ENCODE measurements at places on chromosomes 7 and 10.

DNA sequence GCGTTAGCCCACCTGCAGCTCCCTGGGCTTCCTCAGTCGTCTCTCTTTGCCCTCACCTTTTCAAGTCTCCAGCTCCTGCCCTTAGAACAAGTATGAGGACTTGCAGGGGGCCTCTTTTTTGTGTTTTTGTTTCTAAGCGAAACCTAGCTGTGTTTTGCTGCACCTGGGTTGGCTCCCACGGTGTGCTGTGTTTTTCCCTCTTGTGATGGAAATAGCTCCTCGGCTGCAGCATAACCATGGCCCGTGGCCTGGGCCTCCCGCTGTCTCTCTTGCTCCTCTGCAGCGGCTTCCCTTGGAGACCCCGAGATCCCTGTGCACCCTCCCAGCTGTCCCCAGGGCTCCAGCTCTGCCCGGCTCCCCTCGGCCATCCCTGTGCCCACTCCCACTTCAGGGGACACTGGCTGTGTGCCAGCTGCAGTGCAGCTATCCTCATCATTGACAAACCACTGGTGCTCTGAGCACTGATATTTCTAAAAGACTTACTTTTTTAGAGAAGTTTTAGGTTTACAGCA, 75.6 kb upstream of the TCERG1L start:
- no peak for ATAC-seq

- no peak for ATAC-seq
These were observed 17.8 kb upstream of the CH25H start for GRCh38 chr10:89224739-89225443.

DNA sequence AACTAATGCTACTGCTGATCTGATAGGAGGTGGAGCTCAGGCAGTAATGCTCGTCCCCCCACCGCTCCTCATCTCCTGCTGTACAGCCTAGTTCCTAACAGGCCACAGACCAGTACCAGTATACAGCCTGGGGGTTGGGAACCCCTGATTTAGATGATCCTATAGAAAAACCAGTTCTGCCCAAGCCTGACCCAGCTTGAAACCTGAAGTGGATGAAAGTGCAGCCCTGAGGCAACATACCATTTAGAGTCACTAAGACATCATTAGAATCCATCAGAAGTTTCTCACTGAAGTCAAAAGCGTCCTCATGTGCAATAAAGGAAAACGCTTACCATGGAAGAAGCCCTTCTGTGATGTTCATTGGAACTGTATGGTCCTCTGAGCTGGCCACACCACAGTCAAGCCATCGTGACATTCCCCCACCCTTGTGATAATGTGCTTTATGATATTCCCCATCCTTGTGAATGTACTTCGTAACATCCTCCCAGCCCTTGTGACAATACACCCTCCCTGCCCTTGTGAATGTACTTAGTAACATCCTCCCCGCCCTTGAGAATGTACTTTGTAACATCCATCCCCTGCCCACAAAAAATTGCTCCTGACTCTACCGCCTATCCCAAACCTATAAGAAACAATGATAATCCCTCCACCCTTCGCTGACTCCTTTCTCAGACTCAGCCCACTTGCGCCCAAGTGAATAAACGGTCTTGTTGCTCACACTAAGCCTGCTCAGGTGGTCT, 65.9 kb upstream of the HECTD2 start:
- no peak for ATAC-seq

DNA sequence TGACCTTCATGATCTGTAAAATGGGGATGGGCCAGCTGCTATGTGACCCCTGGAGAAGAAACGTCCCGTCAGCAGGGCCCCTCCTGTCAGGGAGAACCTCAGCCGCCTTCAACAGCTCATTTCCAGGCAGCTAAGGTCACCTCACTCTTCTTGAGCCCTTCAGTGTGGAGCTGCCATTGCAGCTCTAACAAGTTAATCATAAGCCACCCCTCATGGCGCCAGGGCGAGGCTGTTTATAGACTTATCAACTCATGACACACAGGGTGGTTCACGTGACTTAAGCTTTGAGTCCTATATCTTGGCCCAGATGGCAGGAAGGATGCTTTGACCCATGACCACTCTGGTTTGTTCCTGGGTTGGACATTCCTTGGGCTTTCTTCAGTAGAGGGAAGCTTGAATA, 315.1 kb downstream of the TNS3 start:
- ATAC-seq, result no peak

GRCh38 chr10:19947215-19947614, 131.0 kb downstream of the PLXDC2 start:
- no peak for ATAC-seq

- ATAC-seq, result no peak
These were observed 8.4 kb downstream of the GOLGA7B start for GRCh38 chr10:97858001-97858439.

DNA sequence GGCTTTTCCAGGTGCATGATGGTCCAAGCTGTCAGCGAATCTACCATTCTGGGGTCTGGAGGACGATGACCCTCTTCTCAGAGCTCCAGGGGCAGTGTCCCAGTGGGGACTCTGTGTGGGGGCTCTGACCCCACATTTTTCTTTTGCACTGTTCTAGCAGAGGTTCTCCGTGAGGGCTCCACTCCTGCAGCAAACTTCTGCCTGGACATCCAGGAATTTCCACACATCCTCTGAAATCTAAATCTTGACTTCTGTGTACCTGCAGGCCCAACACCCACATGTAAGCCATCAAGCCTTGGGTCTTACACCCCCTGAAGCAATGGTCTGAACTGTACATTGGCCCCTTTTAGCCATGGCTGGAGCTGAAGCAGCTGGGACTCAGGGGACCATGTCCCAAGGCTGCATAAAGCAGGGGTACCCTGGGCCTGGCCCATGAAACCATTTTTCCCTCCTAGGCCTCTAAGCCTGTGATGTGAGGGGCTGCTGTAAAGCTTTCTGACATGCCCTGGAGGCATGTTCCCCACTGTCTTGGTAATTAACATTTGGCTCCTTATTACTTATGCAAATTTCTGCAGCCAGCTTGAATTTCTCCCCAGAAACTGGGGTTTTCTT, 86.9 kb downstream of the ZNF783 start:
- no peak for ATAC-seq

DNA sequence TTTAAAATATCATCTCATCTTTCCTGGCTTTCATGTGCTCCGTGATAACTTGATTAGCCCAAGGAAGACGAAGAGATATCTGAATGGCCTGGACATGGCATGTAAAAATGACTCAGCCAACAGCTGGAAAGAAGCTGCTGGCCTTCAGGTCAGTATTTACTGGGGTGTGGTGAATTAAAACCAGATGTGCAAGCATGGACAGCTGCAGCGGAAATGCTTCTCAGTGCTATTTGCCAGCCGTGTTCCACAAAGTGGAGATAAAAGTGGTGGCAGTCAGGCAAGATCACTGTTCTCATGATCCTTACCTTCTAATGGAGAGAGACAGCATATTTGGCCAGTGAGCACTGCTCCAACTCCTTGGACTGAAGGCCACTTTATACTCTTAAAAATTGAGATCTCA, 203.1 kb upstream of the VSTM2A start:
- no peak for ATAC-seq

GRCh38 chr10:62916141-62916603, 100.0 kb upstream of the EGR2 start:
- no peak for ATAC-seq

DNA sequence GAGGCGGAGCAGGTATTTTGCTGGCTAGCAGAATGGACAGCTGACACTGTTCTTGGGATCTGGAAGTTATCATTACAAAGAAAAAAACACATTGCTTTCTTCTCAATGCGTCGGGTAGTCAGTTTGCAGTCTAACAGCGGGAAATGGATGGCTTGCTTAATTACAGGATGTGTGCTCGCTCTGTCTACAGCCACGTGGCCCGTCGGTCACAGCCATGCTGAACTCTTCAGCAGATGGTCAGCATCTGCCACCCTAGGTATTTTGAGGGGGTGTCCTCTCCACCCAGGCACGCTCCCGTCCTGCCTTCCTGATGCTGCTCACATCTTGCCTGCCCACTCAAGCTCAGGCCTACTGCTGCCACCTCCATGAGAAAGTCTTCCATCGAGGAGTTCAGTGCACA, 20.4 kb upstream of the INMT start:
- ATAC-seq, result no peak

GRCh38 chr10:132650611-132651250, 113.1 kb downstream of the INPP5A start:
- ATAC-seq, result no peak

- ATAC-seq, result no peak
These were observed 20.5 kb downstream of the STRA8 start for GRCh38 chr7:135253851-135254771.

DNA sequence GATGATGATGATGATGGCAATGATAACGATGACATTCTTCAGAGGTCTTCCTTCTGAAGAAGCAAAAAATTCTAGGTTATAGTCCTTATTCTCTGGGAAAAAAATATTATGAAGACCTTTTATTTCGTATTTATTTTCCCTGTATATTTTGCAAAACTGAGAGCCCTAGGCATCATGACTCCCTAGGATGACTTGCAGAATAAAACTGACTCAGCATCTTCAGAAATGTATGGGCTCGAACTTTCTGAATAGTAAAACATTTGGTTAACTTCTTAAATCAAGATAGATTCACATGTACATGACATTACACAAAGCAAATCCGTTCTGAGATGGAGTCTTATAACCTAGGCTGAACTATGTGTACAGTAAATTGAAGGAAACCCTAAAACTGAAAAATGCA, 29.4 kb downstream of the DKK1 start:
- no peak for ATAC-seq

- ATAC-seq, result no peak
These were observed 1.7 kb downstream of the DPY19L1 start for GRCh38 chr7:35035511-35035961.

DNA sequence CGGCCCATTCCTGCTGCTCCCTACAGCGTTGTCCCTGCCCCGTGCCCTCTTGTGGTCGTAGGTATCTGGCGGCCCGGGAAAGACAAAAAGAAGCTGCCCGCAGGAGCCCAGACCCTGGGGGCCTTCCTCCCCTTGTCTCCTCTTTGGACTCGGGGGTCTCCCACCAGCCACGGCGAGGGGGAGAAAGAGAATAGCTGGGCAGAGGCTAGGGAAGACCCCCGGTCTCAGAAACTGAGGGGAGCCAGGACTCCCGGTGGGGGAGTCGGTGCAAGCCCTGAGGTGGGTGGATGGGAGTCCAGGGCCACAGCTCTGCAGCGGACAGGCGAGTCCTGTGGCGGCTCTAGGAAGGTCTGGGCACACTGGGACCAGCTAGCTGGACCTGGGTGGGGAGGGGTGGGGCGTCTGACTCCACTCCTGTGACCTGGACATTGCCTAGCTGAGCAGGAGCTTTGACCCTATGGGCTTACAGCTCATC, 1.3 kb upstream of the SH2D4B start:
- peak; percentile 4 for ATAC-seq

- no peak for ATAC-seq
These were observed 153.7 kb upstream of the NPVF start for GRCh38 chr7:25381818-25382589.

DNA sequence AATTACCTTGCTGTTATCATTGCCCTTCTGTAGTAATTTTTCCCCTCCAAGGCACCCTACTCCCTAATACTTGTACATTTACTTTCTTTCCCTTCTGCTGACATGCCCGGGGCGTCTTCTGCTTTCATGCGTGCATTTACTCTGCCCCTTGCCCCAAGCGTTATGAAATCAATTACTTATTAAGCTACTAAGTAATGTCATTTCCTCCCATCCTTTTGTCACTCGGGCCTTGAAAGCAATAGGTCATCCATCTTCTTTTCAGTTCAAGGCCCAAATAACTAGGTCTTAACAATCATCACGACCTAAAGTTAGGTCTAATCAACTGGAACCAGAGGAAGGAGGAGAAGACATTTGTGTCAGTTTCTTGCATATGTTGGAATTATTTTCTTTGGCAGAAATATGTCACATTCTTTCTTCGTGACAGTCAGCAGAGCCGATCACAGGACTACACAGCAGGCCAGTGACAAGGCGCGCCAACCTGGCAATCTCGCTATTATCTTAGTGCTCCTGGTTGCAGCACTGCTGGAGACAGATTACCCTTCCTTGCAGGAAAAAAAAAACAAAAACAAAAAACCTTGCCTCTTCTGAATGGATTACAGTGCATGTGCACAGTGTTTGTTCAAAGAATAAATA, 179.2 kb downstream of the RELN start:
- ATAC-seq, result no peak

DNA sequence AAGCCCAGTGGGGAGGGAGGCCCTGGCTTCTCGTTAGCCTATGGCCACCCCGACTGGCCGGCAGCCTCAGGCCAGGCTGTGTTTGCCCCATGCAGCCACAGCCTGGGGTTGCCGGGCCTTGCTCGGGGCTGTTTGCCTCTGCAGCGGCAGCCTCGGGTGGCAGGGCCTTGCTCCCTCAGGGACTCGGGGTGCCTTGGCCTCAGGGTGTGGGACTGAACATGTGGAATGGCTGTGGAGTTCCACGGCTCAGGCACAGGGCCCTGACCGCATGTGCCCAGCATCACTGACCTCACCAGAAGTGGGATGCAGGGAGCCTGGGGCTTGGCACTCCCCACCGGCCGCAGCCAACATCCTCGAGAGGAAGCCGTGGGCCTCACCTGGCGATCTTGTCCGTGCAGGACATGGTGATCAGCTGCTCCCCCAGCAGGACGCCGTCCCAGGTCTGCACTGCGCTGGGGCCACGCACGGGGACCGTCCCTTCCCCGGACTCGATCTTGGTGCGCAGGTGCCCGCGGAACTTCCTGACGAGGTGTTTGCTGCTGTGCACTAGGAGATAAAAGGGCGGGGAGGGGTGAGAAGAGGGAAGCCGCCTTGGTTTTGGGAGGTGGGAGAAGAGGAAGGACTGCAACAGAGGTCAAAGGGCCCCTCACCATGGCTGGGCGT, 160.5 kb downstream of the WDR37 start:
- ATAC-seq, result no peak

- no peak for ATAC-seq
These were observed 5.3 kb downstream of the AGMO start for GRCh38 chr7:15556339-15557105.

- ATAC-seq, result no peak
These were observed 94.2 kb downstream of the CUL2 start for GRCh38 chr10:34995925-34996324.

- ATAC-seq, result no peak
These were observed 297.4 kb upstream of the NEBL start for GRCh38 chr10:21194510-21194993.

GRCh38 chr10:127989481-127990012, 82.6 kb downstream of the PTPRE start:
- ATAC-seq, result no peak

GRCh38 chr10:17716161-17716560, 35.8 kb upstream of the TMEM236 start:
- no peak for ATAC-seq

DNA sequence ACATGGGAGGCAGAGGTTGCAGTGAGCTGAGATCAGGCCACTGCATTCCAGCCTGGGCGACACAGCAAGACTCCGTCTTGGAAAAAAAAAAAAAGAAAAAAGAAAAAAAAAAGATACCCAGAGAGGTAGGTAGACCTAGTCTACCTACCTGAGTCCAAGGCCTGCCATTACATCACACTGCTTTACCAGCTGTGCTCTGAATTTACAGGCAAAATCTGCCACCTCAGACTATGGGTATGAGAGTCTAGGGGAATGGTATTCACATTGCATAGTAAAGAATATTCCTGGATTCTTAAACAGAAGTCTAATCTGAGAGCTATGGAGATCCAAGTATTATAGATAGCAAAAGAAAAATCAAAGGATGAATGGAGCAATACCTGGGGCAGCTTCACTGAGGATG, 50.2 kb downstream of the NDUFB2 start:
- ATAC-seq, result no peak

Measured in stimulated activated memory B cell treated with anti-CD40 and anti-IgM and Interleukin-4, amounts not matched to agents 10 μg/mL and 1 μg/mL and 100 μg/mL, for 72 hours (primary cell).